ENCODE measurements at places on chromosomes 6 and 20.

GRCh38 chr20:43751167-43752050, 24.6 kb upstream of the GTSF1L start:
- no peak for DNase-seq

DNA sequence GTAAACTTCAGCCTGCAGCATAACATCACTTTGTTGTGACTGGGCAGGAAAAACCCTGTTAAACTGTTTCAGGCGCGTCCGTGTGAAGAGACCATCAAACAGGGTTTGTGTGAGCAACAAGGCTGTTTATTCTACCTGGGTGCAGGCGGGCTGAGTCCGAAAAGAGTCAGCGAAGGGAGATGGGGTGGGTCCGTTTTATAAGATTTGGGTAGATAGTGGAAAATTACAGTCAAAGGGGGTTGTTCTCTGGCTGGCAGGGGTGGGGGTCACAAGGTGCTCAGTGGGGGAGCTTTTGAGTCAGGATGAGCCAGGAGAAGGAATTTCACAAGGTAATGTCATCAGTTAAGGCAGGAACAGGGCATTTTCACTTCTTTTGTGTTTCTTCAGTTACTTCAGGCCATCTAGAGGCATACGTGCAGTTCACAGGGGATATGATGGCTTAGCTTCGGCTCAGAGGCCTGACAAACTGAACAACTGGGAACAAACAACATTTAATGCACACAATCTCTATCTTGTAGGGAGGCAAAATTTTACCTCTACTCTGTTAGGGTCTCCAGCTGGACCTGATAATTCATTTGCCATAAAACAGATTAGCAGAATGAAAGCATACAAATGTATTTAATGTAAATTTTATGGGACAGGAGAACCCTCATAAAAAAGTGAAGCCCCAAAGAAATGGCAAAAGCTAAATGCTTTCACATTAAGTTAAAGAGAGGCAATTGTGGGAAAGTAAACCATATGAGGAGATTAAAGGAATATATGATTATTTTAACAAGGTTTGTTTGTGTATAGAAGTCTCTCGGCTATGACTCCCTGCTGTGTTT, 58.3 kb upstream of the HFE start:
- DNase-seq, result no peak

DNA sequence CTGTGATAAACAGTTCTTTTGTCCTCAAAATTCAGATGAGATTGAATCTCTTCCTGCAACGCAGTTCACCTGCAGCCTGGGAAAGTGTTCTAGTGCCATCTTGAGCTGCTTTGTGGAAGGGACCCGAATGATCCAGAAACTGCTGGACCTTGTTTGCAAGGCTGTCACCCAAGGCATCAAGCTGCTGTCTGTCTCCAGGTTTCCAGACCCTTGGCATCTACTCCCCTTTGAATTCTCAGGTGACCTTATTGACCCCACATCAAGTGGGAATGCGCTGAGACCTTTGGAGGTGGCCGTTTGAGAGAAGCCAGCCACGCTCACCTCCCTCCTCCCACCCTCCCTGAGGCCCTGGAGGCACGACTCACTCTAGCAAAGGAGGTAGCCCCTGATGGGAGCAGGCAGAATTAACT, 112.5 kb downstream of the EDN3 start:
- no peak for DNase-seq

DNA sequence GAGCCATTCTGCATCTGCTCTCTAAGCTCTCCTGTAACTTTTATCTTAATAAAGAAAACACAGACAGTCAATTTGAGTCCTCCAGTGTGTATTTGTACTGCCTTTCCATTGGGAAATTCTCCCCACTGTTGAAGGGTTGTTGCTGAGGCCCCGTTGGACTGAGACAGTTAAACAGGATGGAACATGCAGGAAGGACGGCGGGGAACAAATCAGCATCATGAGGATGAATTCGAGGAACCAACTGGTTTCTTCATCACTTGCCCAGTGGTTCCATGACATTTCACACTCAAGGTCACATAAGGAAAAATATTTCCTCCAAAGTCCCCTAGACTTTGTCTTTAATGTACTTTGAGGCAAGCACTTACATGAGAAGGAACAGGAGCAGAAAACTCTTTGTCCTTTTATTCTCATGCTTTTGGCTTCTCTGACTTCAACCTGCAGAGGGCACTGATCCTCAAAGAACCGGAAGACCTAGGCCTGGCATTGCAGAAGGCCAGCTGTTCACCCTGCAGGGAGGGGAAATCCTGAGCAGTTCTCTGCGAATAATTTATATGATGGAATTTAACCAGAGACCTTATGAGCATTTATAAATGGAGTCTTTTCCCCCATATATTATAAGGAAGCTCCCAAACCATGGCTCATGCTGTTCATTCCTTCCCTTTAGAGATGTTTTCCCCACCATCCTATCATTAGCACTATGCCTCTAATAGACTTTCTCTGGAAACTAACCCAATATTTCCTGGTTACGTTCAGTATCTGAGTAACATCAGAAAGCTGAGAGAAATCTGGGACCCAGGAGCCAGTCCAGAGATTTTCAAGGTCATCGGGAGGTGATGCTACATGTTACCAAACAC, 55.2 kb upstream of the ADGRF1 start:
- DNase-seq, result peak; percentile 24

GRCh38 chr6:107152638-107153430, 37.5 kb upstream of the BEND3 start:
- no peak for DNase-seq

- peak; percentile 51 for DNase-seq
Observed at GRCh38 chr6:36759148-36759759, 61.6 kb downstream of the RAB44 start.

DNA sequence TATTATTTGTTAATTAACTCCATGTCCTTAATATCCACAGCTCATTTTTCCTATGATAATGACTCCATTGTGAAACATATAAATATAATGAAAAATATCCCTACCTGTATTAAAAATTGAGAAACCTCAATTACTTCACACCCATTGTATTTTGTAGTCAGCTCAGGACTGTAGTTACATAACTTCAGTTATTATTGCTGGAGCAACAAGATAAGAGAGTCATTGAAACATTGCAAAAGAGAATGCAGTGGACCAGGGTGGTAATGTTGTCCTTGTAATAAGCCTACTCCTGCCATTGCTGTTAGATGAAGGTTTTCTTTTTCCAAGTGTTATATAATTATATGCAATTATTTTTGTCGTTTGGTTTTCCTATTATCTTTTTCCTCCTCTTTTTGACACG, 184.4 kb downstream of the PRL start:
- DNase-seq, result no peak

DNA sequence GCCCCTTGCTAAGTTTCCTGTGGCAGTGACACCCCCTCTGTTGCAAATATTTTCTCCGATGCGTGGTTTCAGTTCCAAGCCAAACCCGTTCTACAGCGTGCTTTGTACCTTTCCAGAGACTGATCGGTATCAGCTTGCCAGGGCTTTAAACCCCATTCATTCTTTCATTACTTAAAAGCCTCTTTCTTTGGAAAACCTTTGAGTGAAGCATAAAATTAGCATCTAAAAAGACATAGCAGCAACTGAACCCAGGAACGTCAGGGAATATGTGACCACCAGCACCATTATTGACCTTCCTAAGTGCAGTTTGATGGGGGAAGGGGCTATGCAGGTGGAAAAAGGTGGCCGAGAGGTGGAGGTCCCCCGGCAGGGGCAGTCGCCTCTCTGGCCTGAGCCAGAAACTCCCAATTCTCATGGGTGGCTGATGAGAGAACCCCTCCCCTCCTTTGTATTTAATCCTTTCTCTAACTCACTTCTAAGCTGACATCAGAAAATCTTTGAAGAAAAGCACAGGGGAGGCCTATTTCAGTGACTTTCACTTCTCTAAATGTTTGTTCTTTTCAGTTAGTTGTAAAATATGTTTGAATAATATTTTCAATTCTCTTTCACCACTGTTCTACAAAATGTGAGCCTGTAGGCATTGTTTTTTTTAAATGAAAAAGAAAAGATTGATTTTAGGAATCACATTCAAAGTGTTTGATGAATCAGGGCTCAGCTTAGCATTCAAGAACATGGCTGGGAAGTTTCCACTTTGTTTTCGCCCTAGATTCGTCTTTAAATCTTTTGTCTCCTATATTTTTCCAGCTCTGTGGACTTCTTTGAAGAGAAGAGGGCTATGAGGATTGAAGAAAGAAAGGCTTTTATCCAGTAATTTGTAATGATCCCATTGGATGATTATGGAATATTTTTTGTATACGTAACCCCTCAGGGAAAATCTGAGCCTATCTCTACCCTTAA, 89.2 kb downstream of the RSPH3 start:
- no peak for DNase-seq

DNA sequence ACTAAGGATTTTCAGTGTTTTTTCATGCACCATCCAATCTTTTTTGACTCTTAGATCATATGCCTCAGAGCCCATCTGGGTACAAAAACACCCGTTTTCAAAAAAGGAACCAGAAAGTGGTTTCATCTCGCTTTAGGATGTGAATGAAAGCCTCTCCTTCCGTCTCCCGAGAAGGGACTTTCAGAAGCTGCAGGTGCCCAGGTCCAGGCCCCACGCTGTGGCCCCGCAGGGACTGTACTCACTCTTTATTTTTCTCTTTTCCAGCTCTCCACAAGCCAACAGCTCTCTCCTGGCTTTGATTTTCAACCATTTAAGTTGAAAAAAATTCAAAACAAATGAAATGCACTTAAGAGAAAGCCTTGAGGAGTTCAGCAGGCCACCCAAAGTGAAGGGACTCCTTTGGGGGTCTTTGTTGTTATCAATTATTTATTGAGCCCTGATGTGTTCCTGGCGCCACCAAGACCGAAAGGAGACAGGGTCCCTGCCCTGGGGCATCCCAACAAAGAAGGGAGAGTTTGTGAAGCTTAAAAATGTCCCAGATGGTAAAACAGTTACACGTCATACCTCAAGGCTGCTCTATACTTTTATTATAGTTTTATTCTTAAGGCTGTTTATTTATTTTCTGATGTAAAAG, 467.3 kb downstream of the PREX1 start:
- no peak for DNase-seq

DNA sequence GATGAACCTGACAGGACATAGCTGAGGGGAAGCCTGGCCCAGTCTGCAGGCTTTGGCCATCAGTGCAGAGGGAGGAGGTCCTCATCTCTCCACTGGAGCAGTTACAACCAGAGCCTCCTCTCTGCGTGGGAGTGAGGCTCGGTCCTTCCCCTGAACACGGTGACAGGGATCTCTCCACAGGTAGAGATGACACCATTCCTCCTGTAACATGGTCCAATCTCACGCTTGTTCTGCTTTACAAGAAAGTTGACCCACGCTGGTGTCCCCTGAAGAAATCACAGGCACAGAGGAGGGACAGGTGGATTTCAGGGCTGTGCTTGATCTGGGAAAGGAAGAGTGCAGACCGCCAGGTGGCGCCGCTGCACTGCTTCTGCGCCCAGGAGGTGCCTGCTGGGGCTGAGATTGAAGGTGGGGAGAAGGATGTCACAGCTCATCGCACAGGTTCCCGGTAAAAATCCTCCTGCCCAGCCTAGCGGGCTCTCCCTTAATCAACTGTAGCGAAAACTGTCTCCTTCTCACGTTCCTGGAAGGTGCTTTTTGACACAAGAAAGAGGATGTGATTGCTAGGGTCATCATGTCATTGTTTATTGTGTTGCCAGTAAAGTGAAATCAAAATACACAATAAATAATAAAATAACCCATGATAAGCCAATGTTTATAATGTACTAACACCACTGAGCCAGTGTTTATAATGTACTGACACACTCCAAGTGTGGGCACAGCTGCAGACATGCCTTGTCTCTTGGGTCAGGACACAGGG, 20.4 kb downstream of the HLA-G start:
- peak; percentile 43 for DNase-seq

- DNase-seq, result no peak
Observed at GRCh38 chr6:39214846-39215639, 14.2 kb downstream of the KCNK5 start.

GRCh38 chr6:18823782-18824386, 436.7 kb downstream of the RNF144B start:
- no peak for DNase-seq

DNA sequence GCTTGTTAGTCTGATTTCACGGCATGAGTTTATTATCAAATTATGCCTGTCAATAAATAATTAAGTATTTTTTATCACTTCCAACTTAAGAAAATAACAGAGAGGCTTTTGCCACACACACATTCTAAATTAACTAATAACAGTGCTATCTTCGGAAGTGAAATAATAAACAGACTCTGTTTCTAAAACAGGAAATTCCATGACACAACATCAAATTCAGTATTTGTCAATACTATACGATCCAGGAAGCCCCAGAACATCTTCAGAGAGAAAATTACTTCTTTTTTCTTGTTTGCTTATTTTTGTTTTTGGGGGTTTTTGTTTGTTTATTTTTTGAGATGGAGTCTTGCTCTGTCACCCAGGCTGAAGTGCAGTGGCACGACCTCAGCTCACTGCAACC, 150.7 kb upstream of the PRDM1 start:
- no peak for DNase-seq

GRCh38 chr20:15026759-15027158, 689.3 kb upstream of the FLRT3 start:
- no peak for DNase-seq

DNA sequence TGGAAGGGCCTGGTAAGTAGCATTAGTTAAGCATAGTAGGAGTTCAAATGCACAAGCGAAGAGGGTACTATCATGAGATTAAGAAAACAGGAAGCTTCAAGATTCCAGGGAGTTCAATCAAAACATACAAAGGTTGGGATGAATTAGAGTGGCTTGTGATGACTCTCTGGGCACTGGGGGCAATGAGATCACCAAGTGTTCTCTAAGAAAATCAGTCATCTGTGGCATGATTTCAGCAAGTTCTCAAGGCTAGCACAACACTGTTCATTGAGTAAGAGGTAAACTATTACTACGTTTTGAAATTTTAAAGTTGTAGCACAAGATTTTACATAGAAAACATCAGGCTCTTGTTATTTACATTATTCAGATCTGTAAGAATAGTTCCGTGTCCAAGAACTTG, 139.7 kb upstream of the FLRT3 start:
- no peak for DNase-seq

DNA sequence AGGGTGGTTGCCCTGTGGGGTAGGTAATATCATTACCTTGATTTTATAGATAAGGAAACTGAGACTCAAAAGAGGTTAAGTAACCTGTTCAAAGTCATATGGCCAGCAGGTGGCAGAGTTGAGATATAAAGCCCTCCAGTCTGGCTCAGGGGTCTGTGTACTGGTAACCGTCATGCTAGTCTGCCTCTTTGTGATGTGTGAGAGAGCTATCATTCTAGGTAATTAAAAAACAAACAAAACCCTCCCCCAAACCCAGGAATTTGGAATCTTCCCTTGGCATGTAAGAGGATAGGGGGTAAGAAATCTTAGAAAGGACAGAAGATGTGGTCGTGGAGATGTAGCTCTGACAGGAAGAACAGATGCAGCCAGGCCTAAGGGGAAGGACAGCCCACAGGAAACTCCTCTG, 206.0 kb downstream of the CDC5L start:
- DNase-seq, result peak; percentile 9

GRCh38 chr6:139369568-139370282, 4.7 kb downstream of the CITED2 start:
- DNase-seq, result peak; percentile 26
